ENCODE measurements at places on chromosomes 1 and 21. TPM values are rescaled to one million over a fixed set of nuclear protein-coding genes. Genes with fewer than 3 reads are reported as not detected.

DNA sequence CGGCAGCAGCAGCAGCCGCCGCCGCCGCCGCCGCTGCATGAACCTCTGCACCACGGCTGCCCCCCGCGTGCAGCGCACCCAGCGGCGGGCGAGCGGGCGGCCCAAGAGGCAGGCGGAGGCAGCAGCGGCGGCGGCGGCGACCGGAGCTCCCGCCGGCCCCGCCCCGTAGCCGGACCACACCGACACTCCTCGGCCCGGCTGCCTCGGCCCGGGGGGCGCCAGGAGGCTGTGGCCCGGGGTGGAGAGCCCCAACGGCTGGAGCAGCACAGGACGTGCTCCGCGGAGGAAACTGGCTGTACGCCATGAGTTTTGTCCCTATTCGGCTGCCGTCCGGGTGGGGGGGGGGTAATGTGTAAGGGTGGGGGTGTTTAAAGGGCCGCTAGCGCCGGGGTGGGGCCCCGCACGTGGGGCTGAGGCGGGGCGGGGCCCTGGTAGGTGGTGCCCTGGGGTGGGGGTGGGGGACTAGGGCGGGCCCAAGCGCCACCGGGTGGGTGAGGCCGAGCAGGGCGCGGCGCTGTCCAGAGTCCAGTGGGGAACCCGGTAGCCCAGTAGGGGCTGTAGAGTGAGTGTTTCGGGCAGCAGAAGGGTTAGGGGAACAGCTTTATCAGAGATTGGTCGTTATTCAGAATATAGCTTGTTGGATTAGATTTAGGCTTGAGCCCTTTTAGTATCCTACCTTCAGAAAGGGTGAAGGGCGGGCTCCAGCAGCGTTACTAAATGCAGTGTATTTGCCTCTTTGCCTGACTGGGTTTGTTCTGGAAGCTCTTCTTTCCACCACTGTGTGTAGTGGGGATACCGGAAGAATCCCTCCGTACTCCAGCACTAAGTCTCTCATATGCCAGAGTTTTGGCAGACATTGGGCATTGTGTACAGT is at the start of gene FAM78B:
Gene FAM78B (minus strand): TSS at position 304 of the 874 bp plus-strand sequence. CDS start 753 bp downstream, outside the sequence.
- peak; percentile 86 for DNase-seq

- no peak for DNase-seq
Observed at GRCh38 chr1:119554183-119554582, 47.2 kb downstream of the HSD3B1 start.

DNA sequence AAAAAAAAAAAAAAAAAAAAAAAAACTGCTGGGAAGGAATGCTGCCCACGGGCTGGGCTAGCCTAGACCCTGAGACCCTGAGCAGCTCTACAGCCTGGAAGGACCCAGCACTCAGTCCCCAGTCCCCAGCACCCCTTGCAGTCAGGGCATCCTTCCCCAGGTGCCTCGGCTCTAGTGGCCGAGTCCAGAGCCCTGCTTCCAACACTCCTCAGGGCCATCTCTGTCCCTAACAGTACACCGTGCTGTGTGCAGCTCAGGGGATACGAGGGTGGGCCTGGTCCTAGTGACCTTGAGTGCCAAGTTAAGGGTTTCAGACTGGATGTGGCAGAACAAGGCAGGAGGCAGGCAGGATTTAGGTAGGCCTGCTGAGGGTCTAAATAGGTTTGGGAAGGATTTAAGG is 50.2 kb upstream of the LRP8 start:
- peak; percentile 43 for DNase-seq

- DNase-seq: no peak
Observed at GRCh38 chr1:8945568-8945967, at the start of gene CA6. Gene CA6 (plus strand): TSS chr1:8945868. CDS start chr1:8945887, 19 bp downstream.

DNA sequence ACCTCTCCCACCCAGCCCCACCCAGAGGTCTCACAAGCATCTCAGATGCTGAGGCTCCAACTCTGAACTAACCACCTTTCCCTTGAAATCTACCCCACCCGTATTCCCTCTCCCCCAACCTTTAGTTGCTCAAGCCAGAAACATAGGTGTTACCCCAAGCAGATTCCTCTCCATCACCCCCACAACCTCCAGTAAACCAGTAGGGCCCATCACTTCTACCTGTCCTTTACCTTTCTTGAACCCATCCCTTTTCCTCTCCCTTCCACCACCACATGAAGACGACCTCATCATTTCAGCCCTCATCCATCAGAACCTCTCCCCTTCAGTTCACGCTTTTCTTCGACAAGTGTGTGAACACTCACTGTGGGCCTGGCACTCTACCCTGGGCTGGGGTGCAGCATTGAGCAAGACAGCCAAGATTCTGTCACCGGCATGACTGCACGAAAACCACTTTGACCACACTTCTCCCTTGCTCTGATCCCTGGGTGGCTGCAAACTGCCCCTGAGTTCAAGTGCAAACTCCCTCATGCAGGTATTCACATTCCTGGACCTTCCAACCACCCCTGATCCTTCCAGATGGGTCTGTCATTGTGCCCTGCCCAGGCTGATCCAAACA is 65.5 kb upstream of the LAPTM5 start:
- no peak for DNase-seq

DNA sequence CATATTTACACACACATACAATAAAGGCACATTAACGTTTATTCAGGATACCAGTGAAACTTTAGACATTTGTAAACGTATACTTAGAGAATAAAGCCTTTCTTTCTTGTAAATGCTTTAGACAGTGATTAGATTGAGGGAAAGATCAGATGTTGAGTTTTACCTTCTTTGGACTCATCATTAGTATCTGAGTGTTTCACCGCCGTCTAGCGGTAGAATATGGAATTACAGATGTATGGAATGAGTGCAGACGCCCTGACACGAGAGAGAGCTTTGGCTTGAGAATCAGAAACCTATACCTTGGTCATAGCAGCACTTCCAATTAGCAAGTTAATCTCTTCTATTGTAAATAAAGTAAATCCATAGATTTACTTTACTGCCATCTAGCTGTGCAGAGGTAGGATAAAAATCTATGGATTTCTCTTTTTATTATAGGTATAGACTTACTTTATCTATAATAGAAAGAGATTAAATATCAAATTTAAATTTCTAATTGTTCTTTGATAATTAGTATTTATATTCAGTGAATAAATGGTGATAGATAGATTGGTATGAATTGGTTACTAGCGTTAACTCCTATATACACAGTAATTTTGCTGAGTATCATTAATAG is 12.6 kb downstream of the FLG2 start:
- DNase-seq: no peak

GRCh38 chr1:9690440-9691107 is 39.0 kb downstream of the PIK3CD start:
- DNase-seq: no peak

DNA sequence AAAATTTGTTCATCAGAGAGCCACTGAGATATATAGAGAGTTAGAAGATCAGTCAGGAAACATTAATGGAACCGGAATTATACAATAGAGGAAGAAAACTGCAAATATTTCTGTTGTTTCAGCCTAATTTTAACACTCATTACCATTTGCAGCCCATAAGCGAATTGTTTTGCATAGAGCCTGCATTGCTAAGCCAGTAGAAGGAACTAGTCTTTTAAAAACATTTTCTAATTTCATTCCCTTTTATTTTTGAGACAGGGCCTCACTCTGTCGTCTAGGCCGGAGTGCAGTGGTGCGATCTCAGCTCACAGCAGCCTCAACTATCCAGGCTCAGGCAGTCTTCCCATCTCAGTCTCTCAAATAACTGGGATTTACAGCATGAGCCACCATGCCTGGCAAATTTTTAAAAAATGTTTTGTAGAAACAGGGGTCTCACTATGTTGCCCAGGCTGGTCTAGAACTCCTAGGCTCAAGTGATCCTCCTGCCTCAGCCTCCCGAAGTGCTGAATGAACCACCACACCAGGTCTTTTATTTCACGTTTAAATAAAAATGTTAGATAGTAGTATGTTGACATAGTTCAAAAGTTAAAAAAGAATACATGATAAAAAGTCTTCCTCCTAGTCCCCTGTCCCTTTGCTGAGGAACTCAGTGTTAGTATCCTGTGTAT is 25.3 kb downstream of the MPZL1 start:
- no peak for DNase-seq

GRCh38 chr1:188719735-188720134 is 1757.9 kb downstream of the BRINP3 start:
- DNase-seq: no peak

DNA sequence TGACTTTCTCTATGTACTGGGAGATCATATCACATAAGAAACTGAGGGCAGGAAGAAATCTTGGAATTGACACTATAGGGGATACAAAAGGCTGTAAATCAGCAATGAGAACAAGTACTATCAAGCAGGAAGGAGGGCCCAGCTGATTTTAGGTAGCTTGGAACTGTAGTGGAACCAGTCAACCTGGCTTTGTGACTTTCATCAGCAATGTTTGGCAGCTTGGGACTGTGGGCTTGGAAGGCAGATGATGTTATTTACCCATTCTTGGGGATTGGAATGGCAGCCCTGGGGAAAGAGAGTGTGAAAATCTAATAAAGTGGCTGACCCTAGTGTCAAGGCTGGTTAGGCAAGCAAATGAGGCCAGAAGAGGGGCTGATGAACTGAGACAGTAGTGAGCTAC is 1073.3 kb downstream of the ADGRL2 start:
- DNase-seq: no peak

DNA sequence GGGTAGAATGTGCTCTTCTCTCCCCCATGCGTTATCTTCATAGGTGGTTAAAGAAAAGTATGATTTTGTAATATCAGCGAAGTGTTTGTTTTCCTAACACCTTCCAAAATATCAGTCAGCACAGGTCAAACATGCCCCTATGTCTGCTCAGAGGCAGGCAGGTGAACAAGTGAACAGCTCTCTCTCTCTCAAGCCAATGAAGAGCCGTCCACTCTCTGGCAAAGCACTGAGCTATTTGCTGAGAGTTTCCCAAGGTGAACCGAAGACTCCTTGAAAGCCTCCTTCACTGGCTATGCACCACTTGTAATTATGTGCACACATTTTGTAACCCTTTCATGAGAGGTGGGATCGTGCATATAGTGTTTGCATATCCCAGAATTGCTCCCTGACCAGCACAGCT is 47.7 kb downstream of the ST6GALNAC3 start:
- no peak for DNase-seq

GRCh38 chr1:6354659-6355317 is 38.8 kb downstream of the ACOT7 start:
- no peak for DNase-seq

- DNase-seq: no peak
Observed at GRCh38 chr1:87673309-87673708, 344.6 kb downstream of the LMO4 start.

DNA sequence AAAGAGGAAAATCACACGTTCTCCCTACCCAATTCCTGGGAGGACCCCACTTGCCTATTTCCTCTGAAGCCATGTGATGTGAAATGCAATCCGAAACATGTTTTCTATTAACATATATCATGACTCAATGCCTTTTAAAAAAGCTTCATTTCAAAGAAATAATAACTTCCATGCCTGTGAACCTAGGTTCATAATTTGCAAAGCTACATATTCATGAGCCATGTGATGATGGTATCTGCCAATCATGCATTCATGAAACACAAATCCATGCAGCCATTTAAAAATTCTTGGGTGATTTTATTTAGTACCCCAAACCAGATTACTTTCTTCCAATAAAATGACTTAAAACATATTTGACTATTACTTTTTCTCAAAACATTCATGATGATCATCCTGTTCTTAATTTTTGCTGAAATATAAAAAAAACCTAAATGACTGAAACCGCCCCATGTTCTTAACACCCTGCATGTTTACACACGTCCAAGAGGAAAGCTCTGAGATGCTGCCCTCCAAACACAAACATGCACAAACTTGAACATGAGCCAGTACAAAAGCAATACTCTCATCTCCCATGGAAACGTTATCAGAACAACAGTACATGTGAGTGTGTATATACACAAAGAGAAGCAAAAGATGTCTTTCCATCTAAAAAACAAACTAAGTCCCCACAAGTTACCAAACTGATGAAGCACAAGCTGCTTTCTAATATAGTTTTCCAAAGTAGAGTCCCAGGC is 140.1 kb downstream of the TGFBR3 start:
- DNase-seq: no peak

DNA sequence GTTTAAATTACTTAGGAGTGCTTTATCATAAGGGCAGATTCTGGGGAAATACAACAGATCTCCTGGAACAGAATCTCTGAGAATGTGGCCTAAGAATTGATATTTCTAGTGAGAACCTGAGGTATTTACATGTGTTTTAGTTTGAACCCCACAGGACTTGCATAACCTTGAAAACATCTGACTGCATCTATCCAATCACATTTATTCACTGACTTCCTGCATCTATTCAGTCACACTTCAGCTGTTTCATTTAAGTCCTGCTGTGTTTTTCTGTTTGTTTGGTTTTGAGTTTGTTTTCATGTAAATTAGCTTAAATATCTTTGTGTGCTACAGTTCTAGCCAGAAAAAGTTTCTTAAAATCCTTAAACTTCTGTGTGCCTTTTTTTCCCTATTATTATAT is 1260.7 kb downstream of the PLA2G4A start:
- DNase-seq: no peak

GRCh38 chr1:172089768-172090510 is 248.6 kb downstream of the DNM3 start:
- DNase-seq: peak; percentile 81

DNA sequence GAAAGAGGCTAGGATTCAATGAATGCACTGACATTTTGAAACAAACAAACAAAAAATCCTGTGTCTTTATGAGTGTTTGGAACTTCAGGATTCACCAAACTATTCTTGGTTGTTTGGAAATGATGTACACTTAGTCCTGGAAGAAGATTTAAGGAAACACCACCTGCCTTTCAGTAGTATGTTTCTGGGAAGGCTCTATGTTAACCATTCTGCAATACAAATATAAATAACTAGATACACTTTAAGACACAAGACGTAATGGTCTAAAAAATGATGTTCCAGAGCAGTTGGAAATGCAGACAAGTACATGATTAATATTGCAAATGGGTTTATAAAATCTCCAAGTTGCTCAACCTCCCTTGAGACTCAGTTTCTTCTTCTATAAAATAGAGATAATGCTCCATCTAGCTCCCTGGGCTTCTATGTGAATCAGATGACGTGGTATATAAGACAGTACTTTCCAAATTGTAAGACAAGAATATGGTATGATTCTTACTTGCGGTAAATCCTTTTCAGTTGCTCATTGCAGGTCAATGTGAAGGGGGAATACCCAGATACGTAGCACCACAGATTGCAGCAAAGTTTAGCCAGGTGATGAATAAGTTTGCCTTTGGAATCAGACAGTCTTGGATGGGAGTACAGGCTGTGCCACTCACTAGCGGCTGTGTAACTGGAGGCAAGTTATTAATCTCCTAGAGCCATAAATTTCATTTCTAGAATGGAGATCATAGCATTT is 224.8 kb upstream of the SGIP1 start:
- DNase-seq: no peak

- no peak for DNase-seq
Observed at GRCh38 chr1:209080170-209080781, 503.2 kb upstream of the CAMK1G start.

Gene FAM151A
- not detected for total RNA-seq

Gene NEK2
- 0.35 TPM for total RNA-seq

Gene VSIG8
- not detected for total RNA-seq

Gene C1orf210
- 18.9 TPM for total RNA-seq

Gene CLIC6
- total RNA-seq: 12.3 TPM

Gene GADD45A
- 16.4 TPM for total RNA-seq

Gene CLCNKB
- total RNA-seq: 0.35 TPM

Gene TSTD1
- 50.6 TPM for total RNA-seq

Gene MMEL1
- 3.2 TPM for total RNA-seq

Gene IGSF9
- 2.2 TPM for total RNA-seq

Gene GUCA2A
- not detected for total RNA-seq

Gene CD53
- total RNA-seq: 171 TPM

Gene GJB3
- total RNA-seq: 0.81 TPM

Gene NR0B2
- total RNA-seq: 2.5 TPM
